Fibroblast of the conjunctiva (primary cell): ENCODE measurements at places on chromosomes 11 and 22.

DNA sequence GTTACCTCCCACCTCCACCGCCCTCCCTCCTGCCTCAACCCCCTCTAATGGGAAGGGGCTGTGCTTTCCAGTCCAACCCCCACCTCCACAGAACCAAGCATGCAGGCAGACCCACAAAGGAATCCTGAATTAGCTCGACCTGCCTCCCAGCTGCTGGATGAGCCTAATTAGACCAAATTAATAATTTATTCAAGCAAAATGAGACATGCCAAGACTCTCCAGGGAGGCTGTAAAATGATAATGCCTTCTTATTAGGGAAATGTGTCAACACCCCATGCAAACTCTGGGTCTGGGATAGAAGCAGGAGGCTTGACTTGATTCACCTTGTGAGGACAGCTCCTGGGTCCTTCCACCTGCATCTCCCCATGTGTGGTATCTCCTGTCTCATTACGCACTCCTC is 59.4 kb upstream of the HMGXB4 start:
- DNase-seq = no peak

GRCh38 chr11:130483124-130483523 is 34.7 kb downstream of the ADAMTS15 start:
- no peak for DNase-seq

GRCh38 chr11:80798174-80798573 is 1357.3 kb upstream of the TENM4 start:
- DNase-seq = no peak

DNA sequence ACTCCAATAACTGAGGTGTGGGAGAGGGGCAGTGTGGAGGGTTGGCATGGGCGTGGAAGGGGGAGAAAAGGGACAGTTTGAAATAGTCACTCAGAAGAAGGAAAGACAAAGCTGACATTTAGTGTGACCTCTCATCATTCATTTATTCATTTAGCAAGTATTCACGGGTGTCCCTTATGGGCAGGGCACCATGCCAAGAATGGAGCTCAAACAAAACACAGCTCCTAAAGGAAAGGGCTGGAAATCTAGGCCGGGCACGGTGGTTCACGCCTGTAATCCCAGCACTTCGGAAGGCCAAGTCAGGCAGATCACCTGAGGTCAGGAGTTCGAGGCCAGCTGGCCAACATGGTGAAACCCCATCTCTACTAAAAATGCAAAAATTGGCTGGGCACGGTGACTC is 19.4 kb upstream of the DGKZ start:
- DNase-seq = no peak

DNA sequence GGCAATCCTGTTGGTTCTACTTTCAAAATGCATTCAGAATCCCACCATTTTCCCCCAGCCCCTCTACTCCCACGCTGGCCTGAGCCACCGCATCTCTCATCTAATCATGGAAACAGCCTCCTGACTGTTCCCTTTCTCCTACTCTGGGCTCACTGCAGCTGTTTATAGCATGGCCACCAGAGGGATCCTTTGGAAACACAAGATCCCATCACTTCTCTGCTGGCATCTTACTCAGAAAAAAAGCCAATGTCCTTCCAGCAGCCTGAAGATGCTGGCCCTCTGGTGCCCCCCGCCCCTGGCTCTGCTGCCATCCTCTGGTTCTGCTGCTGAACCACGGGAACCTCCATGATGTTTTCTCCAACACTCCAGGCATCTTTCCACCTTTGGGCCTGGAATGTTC is 11.1 kb downstream of the MS4A8 start:
- DNase-seq = no peak

- DNase-seq = no peak
These were observed 55.3 kb upstream of the BMAL1 start for GRCh38 chr11:13222285-13222684.

- no peak for DNase-seq
These were observed 67.2 kb downstream of the USP35 start for GRCh38 chr11:78255919-78256318.

GRCh38 chr11:80362563-80363340 is 921.9 kb upstream of the TENM4 start:
- DNase-seq = no peak

DNA sequence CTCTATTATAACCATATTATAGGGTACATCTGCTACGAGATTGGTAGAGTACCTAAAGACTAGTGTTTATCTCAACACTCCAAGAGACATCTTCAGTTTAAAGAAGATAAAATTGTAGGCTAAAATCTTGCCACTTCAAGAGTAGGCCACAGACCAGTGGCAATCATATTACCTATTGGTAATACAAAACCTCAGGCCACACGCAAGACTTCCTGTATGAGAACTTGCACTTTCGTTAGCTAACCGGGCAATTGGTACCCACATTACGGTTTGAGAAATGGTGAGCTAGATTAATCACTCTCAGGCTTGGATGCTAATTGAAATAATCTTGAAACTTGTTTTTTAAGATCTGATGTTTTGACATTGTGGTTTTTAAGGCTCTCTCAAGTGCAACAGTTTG is 772.7 kb downstream of the LRRC4C start:
- DNase-seq = no peak

- no peak for DNase-seq
These were observed 31.7 kb downstream of the IGF2 start for GRCh38 chr11:2107521-2107920.

DNA sequence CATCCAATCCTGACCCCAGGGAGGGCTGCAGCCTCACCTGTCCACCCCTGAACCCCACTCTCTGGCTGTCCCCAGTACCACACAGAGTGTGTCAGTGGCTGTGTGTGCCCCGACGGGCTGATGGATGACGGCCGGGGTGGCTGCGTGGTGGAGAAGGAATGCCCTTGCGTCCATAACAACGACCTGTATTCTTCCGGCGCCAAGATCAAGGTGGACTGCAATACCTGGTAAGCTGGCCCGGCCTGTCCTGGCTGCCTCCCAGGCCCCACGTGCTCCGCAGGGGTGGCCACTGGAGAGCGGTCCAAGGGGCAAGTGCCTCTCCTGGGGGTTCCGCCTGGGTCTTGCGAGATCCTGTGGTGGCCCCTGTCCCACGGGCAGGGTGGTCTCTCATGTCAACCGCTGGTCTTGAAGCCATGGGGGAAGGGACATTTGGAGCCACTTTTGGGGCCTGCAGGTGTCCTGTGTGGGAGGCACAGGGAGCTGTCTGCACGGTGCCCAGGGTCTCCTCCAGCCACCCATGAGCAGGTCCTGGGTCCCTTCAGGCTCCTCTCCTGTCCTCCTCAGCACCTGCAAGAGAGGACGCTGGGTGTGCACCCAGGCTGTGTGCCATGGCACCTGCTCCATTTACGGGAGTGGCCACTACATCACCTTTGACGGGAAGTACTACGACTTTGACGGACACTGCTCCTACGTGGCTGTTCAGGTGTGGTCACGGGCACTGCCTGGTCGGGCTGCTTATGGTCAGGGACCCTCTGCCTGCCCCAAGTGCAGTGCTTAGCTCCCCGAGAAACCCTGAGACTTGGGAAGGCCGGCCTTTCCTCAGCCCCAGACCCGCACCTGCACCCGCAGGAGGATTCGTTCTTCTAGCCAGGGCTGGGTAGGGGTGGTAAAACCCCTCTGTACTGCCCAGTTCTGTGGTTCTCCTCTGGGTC is 11.8 kb downstream of the MUC2 start:
- DNase-seq = no peak

DNA sequence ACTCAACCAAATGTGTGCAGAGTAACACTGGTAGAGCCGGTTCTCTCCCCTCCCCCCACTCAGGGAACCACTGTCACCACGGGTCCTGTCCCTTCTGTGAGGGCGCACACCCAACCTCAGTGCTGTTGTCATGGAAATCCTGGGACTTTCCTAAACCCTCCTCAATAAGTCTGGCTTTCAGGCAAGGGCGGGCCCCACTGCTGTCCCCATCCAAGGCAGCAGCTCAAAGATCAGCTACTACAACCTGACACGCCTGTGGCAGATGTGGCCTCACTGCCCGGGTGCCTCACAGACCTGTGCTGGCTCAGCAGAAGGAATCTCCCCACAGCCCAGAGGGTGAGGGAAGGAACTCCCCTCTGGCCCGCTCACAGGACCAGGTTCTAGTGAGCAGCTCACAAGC is 2.2 kb downstream of the PRODH start:
- DNase-seq = no peak

DNA sequence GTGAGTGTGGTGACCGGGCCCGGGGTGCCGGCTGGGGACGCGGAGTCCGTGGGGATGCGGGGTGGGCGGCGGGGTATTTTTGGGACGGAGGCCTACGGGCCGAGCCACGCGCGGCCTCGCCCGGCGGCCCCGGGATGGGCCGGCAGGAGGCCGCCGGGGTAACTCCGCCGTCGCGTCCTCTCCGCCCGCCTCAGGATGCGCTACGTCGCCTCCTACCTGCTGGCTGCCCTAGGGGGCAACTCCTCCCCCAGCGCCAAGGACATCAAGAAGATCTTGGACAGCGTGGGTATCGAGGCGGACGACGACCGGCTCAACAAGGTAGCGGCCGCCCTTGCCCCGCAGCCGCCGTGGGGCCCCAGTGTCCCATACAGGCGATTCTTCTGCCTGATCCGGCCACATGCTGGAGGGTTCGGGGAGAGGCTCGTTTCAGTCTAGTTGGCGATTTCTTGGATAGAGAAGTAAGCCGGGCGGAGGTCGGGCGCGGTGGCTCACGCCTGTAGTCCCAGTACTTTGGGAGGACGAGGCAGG is 337 bp downstream of the RPLP2 start:
- DNase-seq = no peak

DNA sequence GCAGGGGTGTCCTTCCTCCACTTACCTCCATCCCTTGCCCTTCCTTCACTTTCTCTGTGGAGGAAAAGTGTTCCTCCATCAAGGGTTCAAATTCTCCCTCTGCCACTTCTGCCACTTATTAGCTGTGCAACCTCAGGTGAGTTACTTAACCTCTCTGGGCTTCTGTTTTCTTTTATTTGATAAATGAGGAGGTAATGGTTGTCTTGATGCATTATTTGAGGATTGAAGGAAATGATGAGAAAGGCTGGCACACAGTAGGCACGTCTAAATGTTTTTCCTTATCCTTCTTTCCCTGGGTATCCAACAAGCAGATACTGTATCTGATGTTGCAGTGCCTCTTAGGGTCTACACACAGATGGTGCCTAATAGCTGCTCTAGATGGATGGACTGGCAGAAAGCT is 14.3 kb upstream of the ALX4 start:
- no peak for DNase-seq

GRCh38 chr22:41847300-41847699 is 14.4 kb downstream of the SREBF2 start:
- DNase-seq = no peak

- DNase-seq = no peak
These were observed 1.8 kb downstream of the MTMR2 start for GRCh38 chr11:95922099-95922498.

DNA sequence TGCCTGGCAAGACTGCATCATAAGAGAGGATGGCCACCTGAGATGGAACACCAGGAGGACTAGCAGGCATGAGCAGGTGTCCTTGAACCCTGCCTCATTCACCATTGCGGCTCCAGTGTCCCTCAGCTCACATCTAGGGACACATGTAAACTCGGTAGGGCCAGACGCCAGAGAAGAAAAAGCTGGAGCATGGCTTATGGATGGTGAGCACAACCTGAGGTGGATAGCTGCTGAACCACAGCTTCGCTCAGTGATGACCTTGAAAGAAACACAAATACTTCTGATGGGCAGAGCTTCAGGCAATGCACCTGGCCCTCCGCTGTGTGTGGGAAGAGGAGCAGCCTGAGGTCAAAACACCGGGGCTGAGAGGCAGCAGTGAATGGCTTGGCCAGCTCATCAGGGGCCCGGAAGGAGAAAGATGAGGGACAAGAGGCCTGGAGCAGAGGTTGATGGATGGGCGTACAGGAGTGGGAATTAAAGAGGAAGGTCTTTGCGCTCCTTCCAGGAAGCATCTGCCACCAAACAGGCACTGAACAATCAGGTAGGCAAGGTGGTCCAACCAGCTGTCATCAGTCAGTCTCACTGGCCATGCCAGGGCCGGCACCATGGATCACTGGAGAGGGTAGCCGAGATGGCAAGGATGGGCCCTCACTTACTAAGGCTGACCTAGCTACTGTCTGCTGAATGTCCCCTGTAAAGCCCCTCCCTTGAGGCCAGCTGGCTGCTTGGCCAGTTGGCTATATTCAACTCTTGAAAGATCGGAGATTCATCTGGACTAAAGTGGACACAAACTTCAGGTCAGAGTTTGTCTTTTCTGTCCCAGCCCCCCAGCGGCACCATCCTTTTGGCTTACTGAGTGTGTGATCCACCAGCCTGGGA is 89.7 kb downstream of the MYEOV start:
- DNase-seq = no peak

GRCh38 chr11:125124618-125124992 is 13.2 kb upstream of the TMEM218 start:
- DNase-seq = no peak

GRCh38 chr11:34214961-34215805 is 109.8 kb downstream of the NAT10 start:
- DNase-seq = no peak

DNA sequence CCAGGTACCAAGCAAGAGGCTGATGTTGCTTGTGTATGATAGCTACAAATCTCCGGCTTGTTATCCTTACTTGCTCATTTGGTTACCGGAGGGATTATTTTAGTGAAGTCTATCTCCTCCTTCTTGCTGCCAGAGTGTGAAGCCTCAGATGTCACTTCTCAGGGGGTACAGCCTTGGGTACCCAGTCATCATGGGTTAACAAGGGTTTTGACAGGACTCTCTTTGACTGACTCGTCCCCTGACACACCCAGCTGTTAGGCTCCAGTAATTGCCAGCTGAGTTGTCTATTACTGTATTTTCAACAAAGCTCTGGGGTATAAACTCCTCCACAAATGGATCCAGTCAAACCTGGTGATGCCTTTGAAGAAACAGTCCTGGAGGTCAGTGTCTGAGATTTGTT is 11.9 kb upstream of the PELI3 start:
- DNase-seq = no peak

- DNase-seq = peak; percentile 22
These were observed 1.3 kb downstream of the TP53I11 start for GRCh38 chr11:44949160-44950030.

GRCh38 chr22:31619611-31620300 is 42.3 kb downstream of the PISD start:
- DNase-seq = no peak
